ENCODE measurements at places on chromosomes 2 and 18.
A peak's percentile ranks its signal among the peaks of the same experiment; 100 is the strongest.

DNA sequence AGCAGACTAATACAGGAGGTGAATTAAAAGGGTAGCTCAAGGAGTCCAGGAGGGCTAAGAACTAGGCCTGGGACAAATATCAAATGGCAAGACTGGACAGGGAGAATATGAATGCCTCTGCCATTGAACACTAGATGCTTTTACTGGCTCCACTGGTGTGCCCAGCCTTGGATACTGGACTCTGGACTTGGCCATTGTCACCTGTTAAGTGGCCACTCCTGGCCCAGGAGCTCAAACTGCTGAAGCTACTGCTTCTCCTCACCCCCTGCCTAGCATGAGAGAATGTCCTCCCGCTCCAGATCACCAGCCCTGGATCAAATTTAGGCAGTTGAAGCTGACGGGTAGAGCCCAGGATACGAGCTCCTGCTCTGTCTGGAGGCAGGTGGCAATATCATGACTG is 170.8 kb downstream of the DDX1 start:
- no peak for DNase-seq

DNA sequence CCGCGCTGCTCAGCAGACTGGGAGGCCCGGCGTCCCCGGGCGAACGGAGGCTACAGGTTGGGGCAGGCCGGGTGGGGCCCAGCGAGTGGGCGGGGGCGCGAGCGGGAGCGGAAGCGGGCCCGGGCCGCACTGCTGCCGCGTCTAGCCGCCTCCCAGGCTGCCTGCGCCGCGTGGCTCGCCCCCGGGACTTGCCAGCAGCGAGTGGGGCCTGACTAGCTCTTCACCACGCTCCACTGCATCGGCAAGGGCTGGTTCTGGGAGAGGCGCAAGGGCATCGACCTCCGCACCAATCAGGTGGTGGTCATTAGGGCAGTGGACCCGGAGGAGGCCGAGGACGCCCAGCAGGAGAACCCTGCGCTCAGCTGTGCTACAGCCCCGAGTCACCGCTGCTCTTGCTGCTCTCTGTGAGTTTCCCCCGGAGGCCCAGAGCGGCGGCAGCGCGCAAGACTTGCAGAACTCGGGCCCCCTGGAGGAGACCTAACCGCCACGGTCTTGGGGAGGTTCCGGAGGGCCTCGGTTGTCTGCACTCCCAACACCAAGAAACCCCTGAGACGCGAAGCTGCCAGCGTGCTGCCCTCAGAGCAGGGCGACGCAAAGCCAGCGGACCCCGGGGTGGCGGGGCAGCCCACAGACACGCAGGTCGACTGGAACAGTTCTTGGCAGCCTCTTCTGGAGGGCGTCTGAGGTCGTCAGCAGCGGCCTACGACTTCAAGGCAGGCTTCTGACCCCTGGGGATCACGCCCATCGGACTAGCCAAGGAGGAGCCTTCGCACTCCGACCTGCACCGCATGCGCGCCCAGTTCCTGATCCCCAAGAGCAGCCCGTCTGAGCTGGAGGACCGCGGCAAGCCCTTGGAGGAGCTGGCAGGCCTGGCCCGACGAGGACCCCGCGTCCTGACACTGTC is 27.2 kb upstream of the PTPN2 start:
- no peak for DNase-seq

DNA sequence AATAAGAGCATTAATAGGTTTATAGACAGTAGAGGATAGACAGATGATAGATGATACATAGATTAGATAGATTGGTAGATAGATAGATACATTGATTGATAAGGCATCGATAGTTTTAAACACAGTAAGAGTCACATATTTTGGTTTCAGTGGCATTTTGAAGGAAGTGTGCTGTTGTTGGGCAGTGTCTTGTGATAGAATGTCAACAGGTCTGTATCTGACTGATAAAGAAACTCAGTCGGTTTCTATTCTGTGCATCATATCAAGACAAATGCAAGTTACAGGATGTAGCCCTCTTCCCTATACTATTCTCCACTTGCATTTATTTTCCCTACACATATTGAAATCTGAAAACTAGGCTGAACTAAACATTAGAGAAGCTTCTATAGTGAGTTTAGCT is 1229.0 kb upstream of the ZEB2 start:
- DNase-seq, result no peak

- DNase-seq, result no peak
Observed at GRCh38 chr2:112757265-112757664, 7.1 kb downstream of the CKAP2L start.

GRCh38 chr2:187453078-187453641 is 5.1 kb upstream of the CALCRL start:
- no peak for DNase-seq

DNA sequence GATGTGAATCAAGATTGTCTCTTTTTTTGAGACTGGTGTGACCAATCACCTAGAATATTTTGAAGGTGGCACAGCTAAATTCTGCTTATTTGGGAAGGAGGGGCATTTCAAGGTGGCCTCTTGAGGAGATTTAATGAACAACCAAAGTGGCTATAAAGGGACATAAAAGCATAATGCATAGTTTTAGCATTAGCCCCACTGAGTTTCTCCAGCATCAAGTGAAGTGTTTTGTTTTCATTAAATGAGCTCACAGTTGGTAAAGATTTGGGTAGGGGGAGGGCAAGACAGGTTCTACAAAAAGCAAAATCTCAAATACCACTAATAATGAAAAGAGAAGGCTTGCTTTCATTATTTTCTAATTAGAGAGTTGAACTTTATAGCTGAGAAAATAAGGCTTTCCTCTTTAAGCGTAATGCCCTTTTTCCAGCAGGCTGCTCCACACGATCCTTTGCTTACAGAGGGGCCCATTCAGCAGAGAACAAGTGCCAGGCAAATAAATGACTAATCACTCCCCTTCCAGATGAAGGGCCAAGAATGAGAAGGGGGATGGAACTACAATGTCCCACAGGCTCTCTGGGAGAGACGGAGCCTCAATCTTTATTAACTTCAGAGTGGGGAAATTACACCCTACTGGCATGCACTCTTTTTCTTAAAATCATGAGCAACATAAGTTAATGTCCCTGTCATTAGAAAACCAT is 35.9 kb downstream of the LHCGR start:
- DNase-seq, result no peak

- DNase-seq, result no peak
Observed at GRCh38 chr2:112181571-112182290, 43.5 kb downstream of the FBLN7 start.

DNA sequence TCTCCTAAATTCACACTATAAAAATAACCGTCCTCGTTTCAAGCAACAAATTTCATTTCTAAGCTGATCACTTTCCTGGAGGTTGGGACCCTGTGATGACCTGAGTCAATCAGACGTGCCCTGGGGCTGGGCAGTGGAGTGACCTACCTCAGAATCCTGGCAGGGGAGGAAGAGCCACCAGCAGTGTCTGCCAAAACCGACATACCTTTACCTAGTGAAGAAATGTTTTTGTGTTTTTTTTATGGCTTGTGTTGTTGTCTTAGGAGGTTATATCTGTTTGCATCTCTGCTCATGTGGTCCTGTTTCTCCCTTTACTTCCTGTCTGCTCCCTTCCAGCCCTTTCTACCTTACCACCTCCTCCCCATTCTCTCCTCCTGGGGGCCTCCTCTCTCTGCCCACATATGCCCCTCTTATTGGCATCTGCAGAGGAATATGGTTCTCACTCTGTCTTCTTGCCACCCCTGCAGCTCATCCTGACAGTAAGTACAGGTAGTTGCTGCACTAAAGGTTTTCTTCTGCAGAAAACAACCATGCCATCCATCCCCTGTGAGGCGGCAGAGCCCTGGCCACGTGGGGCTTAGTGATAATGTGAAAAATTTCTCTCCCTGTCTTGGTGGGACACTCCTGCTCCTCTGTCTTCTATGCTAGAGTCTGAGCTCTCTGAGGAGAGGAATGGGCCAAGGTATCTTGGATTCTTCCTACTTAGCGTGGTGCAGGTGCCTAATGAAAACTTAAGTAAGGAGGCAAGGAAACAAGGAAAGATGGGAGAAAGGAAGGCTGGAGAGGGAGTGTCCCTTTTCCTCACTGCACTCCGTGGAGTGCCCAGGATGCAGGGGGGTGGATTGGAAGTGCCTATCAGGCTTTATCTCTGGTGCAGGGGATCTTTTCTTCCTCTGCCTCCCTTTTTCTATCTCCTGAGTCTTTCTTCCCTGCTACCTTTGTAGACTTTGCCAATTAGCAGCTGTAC is 15.4 kb downstream of the ACOXL start:
- no peak for DNase-seq

GRCh38 chr2:232447638-232448303 is 8.2 kb upstream of the ALPI start:
- no peak for DNase-seq

- DNase-seq, result no peak
Observed at GRCh38 chr2:101725515-101726192, 28.1 kb downstream of the MAP4K4 start.

- DNase-seq, result peak; percentile 45
Observed at GRCh38 chr2:170525566-170525900, 189.6 kb upstream of the SP5 start.

DNA sequence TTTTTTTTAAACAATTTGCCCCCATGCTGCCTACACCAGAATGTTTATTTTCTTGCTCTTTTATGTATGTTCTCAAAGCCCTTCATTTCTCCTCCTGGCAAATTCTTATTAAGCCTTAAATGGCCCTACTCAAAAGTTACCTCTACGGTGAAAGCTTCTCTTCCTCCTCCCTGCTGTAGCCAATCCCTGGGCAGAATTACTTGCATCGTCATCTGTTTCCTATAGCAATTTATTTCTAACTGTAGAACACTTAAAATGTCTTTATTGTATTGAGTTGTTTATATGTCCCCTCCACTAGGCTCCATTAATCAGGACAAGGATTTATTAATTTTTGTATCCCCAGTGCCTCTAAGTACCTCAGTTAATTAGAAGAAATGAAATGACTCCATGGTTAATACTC is 2.5 kb upstream of the RAD51AP2 start:
- no peak for DNase-seq

DNA sequence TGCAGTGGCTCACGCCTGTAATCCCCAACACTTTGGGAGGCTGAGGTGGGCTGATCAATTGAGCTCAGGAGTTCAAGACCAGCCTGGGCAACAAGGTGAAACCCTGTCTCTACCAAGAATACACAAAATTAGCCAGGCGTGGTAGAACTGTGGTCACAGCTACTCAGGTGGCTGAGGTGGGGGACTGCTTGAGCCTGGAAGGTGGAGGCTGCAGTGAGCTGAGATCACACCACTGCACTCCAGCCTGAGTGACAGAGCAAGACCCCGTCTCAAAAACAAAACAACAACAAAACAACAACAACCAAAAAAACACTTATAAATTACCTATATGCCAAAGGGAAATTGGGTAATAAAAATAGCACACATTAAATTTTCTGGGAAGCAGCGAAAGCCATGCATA is 141.6 kb downstream of the HDAC4 start:
- no peak for DNase-seq

DNA sequence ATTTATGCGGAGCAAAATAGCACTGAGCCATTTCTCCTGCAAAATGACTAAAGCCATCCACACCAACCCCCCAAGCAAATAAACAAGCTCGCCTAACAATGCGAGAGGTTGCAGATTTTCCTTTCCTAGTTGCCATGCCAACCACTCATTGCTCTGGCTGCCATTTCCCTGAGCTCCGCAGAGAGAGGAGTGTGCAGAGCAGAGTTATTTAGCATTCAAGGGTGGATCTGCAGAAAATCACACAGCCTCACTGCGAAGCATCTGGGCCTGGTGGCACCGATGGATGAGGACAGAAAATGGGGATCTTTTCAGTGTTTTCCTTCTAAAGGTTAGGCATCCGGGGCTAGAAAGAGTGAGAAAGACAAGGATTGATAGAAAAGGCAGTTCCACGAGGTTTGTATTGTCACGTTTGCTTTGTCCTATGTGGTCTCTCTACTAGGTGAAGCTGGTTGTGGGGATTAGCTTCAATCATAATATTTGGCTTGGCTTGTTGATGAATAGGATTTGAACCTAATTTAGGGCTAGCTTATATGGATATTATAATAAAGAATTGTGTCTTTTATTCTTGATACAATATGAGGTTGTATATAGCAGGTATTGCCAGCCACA is 110.2 kb upstream of the UNC80 start:
- DNase-seq, result no peak

- no peak for DNase-seq
Observed at GRCh38 chr2:16661936-16662839, 3.4 kb downstream of the CYRIA start.

DNA sequence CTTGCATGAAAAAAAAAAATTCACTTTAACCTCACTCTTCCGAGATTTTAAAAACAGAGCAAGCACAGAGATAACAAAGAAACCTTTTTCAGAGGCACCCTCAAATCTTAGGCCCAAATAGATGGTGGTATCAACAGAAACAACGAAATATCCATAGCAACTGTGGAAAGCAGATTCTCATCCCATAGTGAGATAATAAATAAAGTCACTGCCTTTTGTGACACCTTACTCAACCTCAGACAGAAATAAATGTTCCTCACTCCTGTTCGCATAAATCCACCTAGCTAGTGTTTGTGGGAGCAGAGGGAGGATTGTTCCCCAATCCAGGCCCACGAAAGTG is 60.9 kb upstream of the RTN4 start:
- no peak for DNase-seq

- no peak for DNase-seq
Observed at GRCh38 chr2:1265454-1265853, 147.8 kb upstream of the TPO start.

- no peak for DNase-seq
Observed at GRCh38 chr2:216882876-216883275, 23.0 kb upstream of the TNP1 start.

DNA sequence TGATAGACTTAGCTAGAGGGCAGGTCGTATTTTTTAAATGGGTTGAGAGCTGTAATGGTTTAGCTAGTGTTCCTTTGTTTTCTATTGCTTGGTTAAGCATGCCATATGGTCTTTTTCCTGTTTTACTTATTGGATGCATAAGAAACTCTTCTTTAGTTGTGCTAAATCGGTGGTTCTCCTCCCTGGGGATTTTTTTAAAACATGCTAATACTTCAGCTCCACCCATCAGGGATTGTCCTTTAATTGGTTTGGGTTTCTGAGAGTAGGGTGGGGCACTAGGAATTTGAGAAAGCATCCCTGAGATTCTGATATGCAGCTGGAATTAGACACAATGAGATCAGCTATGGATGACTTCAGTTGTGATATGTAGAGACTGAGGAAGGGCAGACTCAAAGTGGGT is 497.2 kb downstream of the THSD7B start:
- no peak for DNase-seq

- DNase-seq, result no peak
Observed at GRCh38 chr2:148479398-148479797, 165.2 kb upstream of the EPC2 start.

DNA sequence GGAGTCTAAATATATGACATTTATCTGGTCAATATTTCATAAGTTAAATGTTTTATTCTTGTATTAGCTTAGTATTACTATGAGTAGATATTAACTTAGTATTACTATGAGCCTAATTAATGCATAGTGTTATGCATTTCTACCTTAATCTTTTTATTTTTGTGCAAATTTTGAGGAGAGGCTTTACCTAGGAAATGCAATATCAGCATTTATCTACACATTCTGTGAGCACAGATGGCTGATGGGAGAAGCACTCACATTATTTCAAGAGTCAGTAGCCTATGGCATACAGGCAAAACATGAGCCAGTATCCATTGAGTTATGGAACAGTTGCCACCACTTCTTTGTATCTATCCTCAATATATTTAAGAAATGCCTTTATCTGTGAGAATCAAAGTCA is 404.6 kb upstream of the KCNJ3 start:
- no peak for DNase-seq

GRCh38 chr2:180077295-180077906 is 70.3 kb upstream of the CWC22 start:
- DNase-seq, result no peak

Data from 8988T (cell line).